Activated CD8-positive, alpha-beta T cell treated with anti-CD3 and anti-CD28 coated beads for 36 hours (primary cell): ENCODE measurements at places on chromosomes 5 and 9. TPM values are rescaled to one million over a fixed set of nuclear protein-coding genes. Genes with fewer than 3 reads are reported as not detected.
A peak's percentile ranks its signal among the peaks of the same experiment; 100 is the strongest.

Gene PLEKHG4B
- total RNA-seq, result not detected

DNA sequence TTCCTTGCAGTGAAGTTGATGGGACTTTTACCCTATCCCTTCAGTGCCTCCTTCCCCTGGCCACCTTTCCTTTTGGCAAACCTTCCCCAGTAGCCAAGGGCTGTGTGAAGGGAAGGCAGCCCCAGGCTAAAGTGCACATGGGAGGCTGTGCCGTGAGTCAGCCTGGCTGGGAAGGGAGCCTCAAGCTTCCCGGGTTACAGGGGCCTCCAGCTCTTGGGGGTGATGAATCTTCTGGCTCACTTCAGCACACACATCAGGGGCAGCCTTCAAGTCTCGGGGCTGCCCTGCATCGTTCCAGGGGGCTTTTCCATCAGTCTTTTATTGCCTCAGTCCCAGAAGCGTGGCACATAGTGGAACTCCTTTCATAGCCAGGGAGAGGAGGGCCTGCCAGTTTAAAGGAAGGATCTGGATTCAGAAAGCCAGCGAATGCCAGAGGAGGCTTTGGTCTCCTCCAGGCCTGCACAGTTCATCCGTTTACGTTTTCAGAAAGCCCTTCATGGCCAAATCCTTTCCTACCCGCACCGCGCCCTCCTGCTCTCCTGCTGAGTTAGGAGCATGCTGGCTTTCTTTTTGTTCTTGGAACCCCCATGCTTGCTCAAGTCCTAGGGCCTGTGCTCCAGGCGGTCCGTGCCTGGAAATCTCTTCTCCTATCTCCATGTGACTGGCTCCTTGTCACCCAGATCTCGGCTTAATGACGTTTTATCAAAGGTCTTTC, 134.8 kb upstream of the KLF4 start:
- no peak for DNase-seq

Gene FREM1
- total RNA-seq, result not detected

DNA sequence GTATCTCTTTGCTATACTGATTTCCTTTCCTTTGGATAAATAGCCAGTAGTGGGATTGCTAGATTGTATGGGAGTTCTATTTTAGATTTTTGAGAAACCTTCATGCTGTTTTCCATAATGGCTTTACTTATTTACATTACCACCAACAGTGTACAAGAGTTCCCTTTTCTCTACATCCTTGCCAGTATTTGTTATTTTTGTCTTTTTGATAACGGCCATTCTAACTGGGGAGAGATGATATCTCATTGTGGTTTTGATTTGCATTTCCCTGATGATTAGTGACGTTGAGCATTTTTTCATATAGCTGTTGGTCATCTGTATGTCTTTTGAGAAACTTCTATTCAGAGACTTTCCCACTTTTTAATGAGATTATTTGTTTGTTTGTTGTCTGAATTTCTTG, 25.8 kb downstream of the NADK2 start:
- no peak for DNase-seq

Gene SMIM33
- total RNA-seq, result not detected

GRCh38 chr9:126652140-126652582, 38.4 kb downstream of the LMX1B start:
- no peak for DNase-seq

GRCh38 chr9:17003576-17004240, 131.1 kb upstream of the CNTLN start:
- no peak for DNase-seq

GRCh38 chr5:167929841-167930240, 361.6 kb upstream of the WWC1 start:
- DNase-seq, result no peak

DNA sequence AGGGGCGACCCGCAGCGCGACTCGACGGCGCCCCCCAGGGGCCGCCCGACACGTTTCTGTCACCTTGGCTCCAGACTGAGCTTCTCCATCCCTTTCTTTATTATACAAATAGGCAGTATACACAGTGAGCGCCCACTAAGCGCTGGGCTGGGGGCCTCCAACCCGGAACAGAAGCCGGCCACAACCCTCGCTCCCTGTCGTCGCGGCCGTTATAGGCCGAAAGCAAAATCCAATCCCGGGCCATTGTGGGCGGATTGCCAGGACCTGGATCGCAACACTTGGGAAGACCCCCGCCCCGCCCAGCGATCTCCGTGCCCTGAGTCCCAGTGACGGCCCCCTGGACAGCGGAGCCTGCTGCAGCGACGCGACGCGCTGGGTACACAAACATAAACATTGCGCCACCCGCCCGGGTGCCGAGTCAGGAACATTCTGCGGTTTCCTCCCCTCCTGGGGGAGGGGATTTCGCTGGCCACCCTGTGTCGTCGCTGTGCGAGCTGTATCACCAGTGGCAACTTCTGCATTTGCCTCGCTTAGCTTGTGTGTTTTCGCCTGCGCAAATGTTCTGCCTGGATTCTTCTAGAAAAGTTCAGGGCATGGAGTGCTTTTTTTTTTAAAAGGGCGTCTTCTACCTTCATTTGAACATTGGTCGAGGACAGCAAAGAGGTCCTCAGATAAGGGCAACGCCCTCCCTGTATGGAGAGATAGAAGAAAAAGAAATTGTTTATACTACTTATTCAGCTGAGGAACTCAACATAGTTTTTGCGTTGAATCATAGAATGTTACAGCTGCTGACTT, 1.3 kb upstream of the DUSP1 start:
- peak; percentile 78 for DNase-seq

- no peak for DNase-seq
Observed at GRCh38 chr5:125272357-125272756, 525.9 kb upstream of the ZNF608 start.

Gene LECT2
- not detected for total RNA-seq

Gene FAM81B
- not detected for total RNA-seq
